Activated CD4-positive, alpha-beta T cell treated with anti-CD3 and anti-CD28 coated beads, Interleukin-2, amount 50 U/mL, for 1 hour (primary cell): ENCODE measurements at places on chromosomes 2 and 18.

DNA sequence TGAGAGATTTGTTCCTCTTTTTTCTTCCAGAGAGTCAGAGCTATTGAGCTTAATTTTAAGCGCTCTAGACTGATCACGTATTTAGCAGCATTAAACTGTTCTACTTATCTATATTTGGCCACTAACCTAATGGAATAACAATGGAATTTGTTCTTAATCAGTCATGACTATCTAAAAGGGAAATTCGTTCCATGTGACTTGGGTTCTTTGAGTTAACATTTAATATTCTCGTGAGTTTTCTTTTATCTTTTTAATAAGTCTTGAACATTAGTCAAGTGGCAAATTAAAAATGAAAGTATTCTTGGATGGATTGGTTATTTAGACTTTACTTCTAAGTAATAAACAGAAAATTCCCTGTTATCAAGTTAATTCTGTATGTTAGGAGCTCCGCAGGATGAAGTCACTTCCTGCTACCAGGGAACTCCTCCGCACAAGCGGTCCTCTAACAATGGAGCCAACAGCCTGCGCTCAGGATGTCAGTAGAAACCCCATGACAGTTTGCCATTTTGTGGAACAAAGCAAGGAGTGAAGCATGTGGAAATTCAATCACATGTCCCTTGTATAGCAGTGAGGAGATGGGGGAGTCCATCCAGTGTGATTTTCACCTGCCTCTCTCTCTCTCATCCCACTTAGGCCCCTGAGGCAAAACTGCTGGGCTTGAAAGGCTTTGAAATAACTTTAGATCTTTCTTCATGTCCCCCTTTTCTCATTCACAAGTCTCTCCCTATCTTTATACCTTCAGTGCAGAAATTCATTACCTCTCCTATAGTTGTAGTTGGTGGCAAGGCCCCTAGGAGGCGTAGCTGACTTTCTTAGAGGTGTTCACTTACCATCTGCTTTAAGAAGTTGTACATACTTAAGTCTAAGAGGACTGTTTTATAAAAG is 138.1 kb downstream of the WDR7 start:
- DNase-seq, result no peak

DNA sequence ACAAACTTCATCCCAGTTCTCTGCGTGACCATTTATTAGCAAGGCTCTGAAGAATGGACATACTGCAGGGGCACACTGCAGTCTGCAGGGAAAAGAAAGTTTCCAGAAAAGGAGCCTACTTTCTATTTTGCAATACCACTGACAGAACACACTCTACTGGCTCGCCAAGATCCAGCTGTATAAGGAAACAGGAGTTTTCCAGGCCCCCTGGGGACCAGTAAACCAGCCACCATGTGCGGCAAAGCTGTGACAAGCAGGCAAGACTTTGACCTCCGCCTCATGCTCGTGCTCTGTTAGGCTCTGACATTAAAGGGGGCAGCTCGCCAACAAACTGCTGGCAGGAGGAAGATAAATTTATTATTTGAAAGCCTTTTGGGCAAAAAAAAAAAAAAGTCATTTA is 67.3 kb downstream of the CCBE1 start:
- no peak for DNase-seq

DNA sequence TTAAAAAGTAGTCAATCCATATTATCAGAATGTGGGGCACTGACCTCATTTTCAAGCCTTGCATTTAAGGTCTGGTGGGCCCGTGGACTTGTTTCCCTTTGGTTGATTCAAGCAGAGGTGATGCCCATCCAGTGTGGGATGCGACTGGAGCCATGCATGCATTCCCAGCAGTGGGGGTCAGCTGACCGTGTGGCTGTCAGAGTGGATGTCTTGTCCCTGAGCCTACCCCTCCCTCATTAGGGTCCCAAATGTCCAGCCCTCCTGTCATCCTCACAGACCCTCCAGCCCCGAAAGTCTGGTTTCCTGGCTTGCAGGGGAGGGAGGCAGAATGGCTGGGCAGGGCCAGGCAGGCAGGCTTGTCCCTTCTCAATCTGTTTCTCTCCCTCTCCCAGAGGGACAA is 67.3 kb upstream of the SH3RF3 start:
- no peak for DNase-seq

DNA sequence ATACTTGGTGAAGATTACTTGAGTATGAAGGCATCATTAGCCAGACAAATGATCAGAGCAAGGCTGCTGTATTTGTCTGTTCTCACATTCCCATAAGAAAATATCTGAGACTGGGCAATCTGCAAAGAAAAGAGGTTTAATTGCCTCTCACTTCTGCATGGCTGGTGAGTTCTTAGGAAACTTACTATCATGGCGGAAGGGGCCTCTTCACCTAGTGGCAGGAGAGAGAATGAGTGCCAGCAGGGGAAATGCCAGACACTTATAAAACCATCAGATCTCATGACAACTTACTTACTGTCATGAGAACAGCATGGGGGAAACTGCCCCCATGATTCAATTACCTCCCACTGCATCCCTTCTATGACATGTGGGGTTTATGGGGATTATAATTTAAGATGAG is 452.3 kb downstream of the GALR1 start:
- no peak for DNase-seq

GRCh38 chr2:30104307-30104706 is 42.5 kb upstream of the YPEL5 start:
- DNase-seq, result no peak

- DNase-seq, result no peak
These were observed 13.0 kb downstream of the KIF5C start for GRCh38 chr2:148888003-148888501.

DNA sequence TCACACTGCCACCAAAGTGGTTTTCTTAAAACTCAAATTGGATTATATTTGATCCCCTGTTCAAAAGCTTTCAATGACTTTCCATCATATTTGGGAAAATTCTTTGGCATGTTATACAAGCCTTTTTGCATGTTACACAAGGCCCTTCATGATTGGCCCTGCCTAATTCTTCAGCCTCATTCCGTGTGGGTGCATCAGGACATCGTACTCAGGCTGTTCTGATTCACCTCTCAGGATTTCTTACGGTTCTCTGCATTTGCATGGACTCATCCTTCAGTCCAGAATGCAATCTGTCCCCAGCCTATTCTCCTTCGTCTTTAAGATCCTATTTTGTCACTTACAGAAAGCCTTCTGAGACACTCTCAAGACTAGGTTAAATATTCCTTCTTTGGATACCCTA is 107.8 kb downstream of the LYPD1 start:
- no peak for DNase-seq

DNA sequence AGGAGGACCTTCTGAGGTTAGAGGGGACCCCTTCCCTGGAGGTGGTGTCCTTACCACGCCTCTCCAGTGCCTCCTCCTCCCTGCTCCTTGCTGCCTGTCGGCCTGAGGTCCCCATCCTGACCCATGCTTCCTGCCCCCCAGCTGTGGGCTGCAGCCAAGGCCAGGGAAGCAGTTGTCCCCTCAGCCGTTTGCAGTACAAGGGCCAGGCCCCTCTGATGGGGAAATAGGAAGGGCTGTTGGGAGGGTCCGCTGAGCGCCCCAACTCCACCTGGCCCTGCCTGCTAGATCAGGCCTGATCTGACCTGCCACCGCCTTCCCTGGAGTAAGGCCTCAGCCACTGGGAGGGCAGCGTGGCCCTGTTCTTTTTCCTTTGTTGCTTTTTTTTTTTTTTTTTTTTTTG is 219.8 kb downstream of the KLHL29 start:
- DNase-seq, result no peak

- peak; percentile 82 for DNase-seq
These were observed 123.5 kb upstream of the LGALSL start for GRCh38 chr2:64330281-64331113.
